ENCODE measurements at places on chromosomes 2 and 18.

- DNase-seq = no peak
Measured at GRCh38 chr2:175786471-175787124, 215.5 kb downstream of the LNPK start.

- DNase-seq = no peak
Measured at GRCh38 chr2:212843409-212844199, 305.0 kb upstream of the ERBB4 start.

DNA sequence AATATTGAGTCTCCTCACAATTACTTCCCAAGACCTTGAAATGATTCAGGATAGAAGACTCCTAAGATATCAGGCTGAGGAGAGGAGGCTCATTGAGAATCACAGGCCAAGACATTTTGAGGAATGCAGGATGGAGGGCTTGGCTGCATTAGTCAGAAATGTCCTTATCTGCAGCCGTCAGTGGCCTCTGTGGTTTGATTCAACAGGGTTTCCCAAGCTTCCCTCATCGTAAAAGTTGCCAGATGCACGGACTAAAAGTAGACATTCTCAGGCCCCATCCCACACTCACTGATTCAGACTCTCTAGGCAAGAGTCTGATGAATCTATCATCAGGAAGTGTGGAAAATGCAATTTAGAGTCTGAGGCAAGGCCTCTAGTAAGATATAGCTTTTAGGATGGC, 34.0 kb upstream of the TMEM178A start:
- DNase-seq = no peak

GRCh38 chr2:11915650-11916049, 169.2 kb downstream of the LPIN1 start:
- no peak for DNase-seq
